WTC11 (cell line): ENCODE measurements at places on chromosomes 6 and 20.

GRCh38 chr6:111817451-111818120 is 55.7 kb downstream of the FYN start:
- no peak for DNase-seq

- DNase-seq = no peak
Observed at GRCh38 chr6:149681209-149681608, 32.7 kb upstream of the KATNA1 start.

DNA sequence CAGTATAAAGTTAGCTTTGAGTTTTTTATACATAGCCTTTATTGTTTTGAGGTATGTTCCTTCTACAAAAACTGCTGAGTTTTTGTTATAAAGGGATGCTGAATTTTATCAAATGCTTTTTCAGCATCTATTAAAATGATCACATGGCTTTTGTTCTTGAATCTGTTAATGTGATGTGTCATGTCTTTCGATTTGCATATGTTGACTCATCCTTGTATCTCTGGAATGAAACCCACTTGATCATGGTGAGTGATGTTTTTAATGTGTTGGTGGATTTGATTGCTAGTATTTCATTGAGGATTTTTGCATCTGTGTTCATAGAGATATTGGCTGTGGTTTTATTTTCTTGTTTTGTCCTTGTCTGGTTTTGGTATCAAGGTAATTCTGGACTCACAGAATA is 24.7 kb upstream of the BLCAP start:
- no peak for DNase-seq

DNA sequence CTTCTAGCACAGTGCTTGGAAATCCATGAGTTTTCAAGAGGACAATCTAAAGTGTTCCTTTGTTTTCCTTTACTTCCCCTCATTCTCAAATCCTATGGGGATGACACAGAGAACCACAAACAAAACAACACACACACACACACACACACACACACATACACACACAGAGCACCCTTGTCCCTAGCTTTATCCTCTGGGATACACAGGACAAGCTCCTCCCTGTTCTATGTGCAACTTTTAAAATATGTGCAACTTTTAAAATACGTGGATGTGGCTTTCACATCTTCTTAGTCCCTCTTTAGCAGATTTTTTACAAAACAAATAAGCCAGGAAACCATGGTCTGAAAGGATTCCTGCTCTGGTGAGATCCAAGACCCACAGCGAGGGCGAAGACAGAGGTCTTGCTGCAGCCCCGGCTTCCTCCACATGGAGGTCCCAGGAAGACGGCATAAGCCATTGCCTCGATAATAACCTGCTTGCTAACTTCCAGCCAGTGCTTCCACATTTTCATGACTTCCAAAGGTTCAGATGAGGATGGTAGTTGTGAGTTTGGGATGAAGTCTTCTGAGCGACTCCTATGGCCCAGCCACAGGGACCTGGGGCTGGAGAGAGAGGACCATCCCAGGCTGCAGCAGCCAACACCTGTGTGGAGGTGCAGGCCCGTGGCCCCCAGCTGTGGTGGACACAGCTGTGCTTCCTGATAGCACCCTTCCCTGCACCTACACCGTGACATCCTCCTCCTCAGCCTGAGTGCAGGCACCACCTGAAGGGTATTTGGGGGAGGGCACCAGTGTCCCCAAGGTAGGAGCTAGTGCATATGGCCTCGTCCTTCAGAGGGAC is 62.8 kb upstream of the CD93 start:
- no peak for DNase-seq
